ENCODE measurements at places on chromosomes 11 and 22.

- no peak for DNase-seq
Observed at GRCh38 chr11:19978668-19979518, 181.4 kb downstream of the DBX1 start.

- no peak for DNase-seq
Observed at GRCh38 chr11:102304686-102305085, 12.6 kb upstream of the BIRC3 start.

DNA sequence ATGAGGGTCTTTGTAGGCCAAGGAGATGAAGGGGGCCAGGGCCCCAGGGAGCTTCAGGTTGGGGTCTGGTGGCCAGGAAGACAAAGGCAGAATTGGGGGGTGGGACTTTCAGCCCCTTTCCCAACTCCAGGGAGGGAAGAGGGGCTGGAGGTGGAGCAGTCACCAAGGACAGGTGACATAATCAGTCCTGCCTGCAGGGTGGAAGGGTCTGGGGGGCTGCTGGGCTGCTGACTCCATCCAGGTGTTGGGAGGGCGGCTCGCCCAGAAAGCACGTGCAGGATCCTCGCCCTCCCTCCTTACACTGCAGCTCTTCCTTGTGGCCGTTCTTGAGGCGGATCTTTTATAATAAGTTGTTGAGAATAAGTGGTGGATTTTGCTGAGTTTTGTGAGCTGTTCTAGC lies 1491.1 kb downstream of the TBC1D22A start:
- DNase-seq: no peak

DNA sequence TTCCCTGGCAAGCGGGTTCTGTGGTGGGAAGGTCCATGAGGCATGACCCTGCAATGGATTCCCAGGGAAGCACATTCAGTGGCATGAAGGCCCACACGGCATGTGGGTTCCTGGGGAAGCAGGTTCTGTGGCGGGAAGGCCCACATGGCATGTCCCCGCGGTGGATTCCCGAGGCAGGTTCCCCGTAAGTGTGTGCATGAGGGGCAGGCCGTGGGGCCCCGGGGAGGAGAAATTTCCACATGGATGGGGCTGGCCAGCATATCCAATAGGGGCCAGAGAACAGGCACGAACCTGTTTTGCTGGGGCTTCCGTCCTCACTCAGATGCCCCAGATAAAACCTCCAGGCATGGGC lies 83.7 kb downstream of the PHF21B start:
- DNase-seq: no peak

DNA sequence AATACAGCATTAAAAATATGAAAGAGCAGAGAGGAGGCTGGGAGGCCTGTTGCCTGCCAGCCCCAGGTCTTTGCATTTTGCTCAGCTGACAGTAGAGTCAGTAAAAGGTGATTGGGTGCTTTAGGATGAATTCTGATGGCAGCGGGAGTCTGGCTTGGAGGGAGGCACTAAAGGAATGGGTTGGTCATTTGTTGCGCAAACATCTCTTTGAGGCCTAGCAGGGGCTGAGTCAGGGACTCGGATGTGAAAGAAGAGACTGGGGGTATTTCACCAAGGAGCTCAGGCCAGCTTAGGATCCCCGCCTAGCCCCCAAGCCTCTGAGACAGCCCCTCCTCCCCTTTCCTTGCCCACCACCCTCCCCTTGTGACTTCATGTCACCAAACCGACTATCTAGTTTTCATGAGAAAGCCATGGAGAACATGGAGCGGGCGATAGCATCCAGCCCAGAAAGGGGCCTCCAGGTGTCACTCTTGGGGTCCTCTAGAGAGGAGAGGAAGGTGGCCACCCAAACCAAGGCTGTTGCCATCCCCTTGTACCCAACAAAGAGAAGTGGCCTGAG lies 9.7 kb downstream of the DGKZ start:
- DNase-seq: no peak

- DNase-seq: no peak
Observed at GRCh38 chr11:120169981-120170698, 32.2 kb upstream of the TRIM29 start.

DNA sequence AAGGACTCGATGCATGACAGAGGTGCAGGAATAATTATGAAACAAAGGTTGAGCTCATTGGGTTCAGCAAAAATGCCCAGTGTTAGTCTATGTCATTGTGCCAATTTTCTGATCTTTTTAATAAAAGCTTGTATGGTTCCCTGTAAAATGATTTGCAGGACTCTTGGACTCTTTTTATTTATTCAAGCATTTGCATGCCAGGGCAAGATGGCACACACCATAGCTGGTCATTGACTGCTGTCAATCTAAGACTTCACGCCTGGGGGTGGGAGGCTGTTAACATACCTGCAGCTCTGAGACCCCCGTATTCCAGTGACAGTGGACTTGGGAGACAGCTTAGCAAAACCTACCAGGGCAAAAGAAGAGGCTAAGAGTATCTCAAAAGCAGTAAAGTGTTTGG lies 32.0 kb upstream of the ANO1 start:
- no peak for DNase-seq

DNA sequence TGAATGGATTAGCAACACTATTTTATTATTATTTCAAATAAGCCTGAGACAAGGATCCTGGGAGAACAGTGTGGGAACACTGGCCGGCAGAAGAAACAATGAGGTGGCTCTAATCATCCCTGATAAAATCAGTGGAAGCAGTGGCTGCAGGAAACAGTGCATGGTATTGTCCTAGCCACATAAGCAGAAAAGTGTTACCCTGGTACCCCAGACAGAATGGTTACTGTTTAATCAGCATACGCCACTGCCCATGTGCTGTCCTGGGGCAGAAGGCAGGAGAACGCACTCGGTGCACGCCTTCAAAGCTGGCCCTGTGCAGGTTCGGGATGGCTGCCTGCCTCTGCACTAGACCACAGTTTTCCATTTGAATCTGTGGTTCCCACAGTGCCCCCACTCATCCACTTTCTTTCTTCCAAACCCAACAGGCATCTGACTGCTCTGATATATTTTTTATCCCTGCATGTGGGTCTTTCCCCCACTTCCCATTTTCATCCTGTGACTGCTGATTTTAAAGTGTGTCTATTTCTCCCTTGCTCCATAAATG lies 25.7 kb downstream of the OPCML start:
- no peak for DNase-seq

- DNase-seq: no peak
Observed at GRCh38 chr11:2741006-2741376, 41.2 kb upstream of the KCNQ1OT1 start.

- DNase-seq: no peak
Observed at GRCh38 chr11:27315836-27316235, 47.2 kb downstream of the CCDC34 start.

DNA sequence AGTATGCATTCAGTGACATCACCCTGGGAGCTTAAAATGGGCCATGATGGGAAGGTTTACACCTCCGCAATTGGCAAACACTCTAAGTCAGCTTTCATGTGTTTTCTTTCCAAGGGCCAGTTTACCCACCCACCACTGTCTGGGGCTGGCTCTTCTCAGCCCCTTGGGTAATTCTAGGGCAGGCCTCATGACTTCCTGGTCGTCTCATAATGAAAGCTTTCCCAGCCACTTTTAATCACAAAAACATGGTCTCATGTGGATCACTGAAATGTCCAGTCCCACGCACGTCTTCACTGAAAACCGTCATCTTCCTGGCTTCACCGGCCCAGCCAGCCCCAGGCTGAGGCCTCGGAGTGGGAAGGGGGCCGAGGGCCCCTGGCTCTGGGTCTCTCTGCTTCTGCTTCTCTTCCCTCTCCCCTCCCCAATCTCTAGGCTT lies 58.5 kb upstream of the ANO1 start:
- peak; percentile 31 for DNase-seq

DNA sequence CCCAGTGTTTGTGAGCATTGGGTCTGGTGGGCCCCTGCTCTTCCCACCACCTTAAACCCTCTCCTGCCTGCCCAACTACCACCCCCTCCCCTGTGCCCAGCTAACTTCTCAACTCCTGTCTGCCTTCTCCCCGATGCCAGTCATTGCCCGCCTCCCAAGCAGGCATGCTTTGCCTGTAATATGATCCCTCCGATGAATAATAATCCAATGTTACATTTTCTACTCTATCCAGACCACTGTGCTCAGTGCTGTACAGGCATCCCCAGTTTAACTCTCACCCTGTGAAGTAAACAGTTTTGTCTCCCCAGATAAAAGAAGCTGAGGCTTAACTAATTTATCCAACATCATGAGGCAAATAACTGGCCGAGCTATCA lies 35.5 kb upstream of the OLFML1 start:
- DNase-seq: no peak

GRCh38 chr11:71532036-71532610 lies 5.1 kb downstream of the KRTAP5-7 start:
- no peak for DNase-seq

GRCh38 chr11:3616721-3617460 lies 24.9 kb downstream of the ART5 start:
- no peak for DNase-seq
